ENCODE measurements at places on chromosomes 11 and 22. TPM values are rescaled to one million over a fixed set of nuclear protein-coding genes. Genes with fewer than 3 reads are reported as not detected.

PNPLA3 gene
- not detected for polyA plus RNA-seq

DNA sequence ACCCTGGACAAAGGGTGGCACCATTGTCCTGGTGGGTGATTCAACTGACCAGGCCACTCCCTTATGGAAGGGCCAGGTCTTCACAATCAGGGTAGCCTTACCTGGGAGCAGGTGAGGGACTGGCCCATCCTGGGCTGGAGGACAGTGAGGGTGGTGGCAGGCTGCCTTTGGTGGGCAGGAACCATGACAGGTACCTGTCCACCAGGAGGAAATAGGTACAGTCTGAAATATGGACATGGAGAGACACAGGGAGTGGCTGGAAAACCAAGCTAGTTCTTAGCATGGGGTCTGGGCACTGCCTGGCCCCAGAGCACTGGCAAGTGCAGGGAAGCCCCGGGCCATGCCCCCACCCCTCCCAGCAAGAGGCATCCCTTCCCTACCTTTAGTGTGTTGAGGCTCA, 113.8 kb downstream of the MED15 start:
- no peak for DNase-seq

GRCh38 chr11:109112821-109113280, 309.1 kb upstream of the C11orf87 start:
- no peak for DNase-seq

DNA sequence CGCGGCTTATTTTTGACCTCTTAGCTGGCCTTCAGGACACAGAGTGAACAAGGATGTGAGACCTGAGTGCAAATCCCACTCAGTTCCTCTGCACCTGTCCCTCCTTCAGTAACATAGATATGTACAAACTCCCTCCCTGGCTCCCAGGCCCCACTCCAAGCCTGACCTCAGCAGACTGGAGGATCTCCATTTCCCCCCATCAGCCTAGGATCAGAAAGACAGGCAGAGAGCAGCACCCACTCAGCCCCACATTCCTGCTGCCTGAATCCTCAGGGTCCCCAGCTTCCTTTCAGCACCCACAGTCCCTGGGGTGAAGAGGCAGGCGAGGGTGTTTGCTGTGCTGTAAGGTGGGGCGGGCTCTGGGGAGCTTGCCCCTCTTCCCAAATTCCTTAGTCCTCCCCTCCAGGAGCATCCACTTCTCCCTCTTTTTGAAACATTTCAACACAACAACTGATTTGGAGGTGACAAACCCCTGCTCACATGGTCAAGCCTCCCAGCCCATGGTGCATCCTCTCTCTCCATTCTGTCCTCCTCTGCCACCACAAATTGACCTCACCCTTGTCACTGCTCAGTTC, 151.1 kb downstream of the FEZ1 start:
- DNase-seq: no peak

GRCh38 chr11:8273287-8273686, 9.6 kb upstream of the LMO1 start:
- no peak for DNase-seq

MFRP gene
- not detected for polyA plus RNA-seq
